ENCODE measurements at places on chromosomes 5 and 9.

- DNase-seq = no peak
These were observed 49.6 kb downstream of the FAT2 start for GRCh38 chr5:151541571-151541970.

- peak; percentile 4 for DNase-seq
These were observed 87.3 kb upstream of the PCSK5 start for GRCh38 chr9:75803130-75803529.

GRCh38 chr5:133150909-133151544, 99.2 kb downstream of the HSPA4 start:
- no peak for DNase-seq

DNA sequence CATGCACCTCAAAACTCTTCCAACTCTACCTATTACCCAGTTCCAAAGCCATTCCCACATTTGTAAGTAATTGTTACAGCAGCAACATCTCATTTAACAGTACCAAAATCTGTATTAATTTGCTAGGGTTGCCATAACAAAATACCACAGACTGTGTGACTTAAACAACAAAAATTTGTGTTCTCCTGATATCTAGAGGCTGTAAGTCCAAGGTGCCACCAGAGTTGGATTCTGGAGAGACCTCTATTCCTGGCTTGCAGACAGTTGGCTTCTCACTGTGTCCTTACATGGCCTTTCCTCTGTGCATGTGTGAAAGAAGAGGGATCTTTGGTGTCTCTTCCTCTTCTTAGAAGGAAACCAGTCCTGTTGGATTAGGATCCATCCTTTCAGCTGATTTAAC, 203.8 kb upstream of the PIK3R1 start:
- DNase-seq = no peak

- no peak for DNase-seq
These were observed 814.5 kb downstream of the MTRR start for GRCh38 chr5:8683496-8683895.

GRCh38 chr9:85515021-85515420, 226.7 kb downstream of the AGTPBP1 start:
- DNase-seq = no peak

- DNase-seq = no peak
These were observed 81.0 kb downstream of the ESM1 start for GRCh38 chr5:54904425-54904824.

- DNase-seq = no peak
These were observed 56.9 kb downstream of the ABLIM3 start for GRCh38 chr5:149198148-149198547.

DNA sequence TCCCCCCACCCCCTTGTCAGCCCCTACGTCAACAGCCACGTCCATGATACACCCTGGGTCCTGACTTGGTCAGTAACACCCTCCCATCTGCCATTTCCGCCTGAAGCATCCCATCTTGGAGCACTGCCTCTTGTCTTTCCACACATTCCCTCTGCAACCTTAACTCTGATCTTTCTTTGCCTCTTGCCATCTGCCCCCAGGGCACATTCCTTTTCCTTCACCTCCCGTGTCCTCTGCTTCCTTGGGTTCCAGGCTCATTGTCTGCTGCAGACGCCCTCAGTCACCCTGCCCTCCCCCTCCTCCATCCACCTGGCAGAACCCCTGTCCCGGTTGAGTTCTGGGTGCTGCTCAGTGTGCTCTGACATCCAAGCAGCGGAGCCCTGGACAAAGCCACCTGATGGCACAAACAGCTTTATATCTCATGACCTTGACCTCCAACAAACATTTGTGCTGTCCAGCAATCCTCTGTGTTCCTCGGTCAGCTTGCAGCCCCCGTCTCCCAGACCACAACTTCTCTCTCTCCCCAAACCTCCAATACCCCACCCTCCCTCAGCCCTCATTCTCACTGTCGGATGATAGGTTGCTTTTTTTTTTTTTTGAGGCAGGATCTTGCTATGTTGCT, 97.7 kb upstream of the IER5L start:
- no peak for DNase-seq

DNA sequence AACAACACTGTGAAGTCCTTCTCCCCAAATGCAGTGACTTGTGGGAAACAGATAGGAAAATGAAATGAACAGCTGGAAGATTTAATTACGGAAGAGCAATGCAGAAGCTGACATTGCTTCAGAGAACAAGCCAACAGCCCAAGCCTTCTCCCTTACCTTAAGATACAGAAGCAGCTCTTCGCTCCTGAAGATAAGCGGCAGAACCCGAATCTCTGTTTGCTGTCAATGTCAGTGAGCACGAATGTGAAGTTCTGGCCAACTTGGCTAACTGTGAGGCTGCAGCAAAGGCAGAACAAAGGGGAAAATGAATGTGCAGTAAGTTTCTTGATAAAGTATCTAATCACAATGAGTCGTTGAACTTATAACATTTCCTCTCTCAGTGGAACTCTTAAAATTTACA, 172.4 kb downstream of the DENND1A start:
- no peak for DNase-seq

GRCh38 chr5:142667831-142668230, 18.1 kb downstream of the FGF1 start:
- DNase-seq = no peak

- DNase-seq = peak; percentile 79
These were observed 30.4 kb downstream of the DUSP1 start for GRCh38 chr5:172740428-172741205.

GRCh38 chr5:16459451-16459850, 6.1 kb downstream of the ZNF622 start:
- DNase-seq = no peak

DNA sequence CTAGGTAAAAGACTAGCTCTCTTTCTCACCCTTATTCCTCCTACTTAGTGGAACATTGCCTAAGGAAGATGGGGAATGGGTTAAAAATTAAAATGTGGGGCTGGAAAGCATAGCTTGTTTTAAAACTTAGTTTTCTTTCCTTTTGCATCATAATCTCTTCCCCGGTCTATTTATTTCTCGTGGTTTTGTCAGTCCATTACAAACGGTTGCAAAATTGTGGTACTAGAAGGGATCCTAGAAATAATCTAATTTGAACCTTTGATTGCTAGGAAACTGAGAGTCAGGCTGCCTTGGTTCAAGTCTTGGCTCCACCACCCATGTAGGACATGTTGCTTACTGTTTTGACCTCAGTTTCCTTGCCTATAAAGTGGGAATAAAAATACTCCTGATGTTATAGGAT, 1.3 kb downstream of the IL31RA start:
- DNase-seq = no peak

DNA sequence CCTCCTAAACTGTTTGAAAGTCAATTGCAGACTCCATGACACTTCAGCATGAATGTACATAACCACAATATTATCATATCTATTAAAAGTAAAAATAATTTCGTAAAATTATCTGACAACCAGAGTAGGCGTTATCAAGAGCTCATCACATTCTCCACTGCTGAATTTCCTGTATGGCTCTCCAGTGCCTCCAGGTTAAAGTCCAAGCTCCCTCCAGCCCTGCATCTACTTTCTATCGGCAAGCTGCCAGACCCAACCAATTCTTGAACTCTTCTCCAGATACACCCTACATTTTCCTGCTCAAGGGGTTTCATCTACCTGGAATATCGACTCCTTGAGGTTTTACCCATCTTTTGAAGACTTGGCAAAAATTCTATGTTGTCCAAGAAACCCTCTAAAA, 74.5 kb upstream of the TBC1D2 start:
- DNase-seq = no peak

- DNase-seq = no peak
These were observed 597.6 kb downstream of the RAB3C start for GRCh38 chr5:59180515-59180914.

GRCh38 chr5:160694896-160695295, 157.1 kb downstream of the ATP10B start:
- no peak for DNase-seq

GRCh38 chr5:41641621-41642020, 131.2 kb upstream of the PLCXD3 start:
- no peak for DNase-seq

GRCh38 chr5:134103397-134103796, 11.1 kb upstream of the TCF7 start:
- no peak for DNase-seq

GRCh38 chr5:10652606-10653005, 88.7 kb downstream of the ANKRD33B start:
- no peak for DNase-seq

GRCh38 chr9:79501546-79501945, 70.2 kb upstream of the TLE4 start:
- no peak for DNase-seq

DNA sequence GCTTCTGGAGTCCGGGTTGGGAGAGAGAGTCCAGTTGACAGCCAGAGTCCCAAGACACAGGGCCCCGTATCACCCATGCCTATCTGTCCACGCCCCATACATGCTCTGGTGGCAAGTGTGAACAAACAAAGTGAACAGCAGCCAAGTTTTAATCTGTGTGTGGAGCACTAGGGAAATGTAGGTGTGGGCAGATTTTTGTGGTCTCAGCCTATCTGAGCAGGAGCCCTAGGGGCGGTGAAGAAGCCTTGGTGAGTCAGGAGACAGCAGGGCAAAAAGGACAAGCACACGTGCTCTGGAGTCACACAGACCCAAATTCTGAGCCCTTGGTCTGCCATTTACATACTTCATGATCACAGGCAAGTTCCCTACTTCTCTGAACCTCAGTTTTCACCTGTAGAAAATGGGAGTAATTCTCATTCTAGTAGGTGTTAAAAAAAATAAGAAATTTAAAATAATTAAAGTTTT, 23.2 kb downstream of the EGR1 start:
- no peak for DNase-seq

DNA sequence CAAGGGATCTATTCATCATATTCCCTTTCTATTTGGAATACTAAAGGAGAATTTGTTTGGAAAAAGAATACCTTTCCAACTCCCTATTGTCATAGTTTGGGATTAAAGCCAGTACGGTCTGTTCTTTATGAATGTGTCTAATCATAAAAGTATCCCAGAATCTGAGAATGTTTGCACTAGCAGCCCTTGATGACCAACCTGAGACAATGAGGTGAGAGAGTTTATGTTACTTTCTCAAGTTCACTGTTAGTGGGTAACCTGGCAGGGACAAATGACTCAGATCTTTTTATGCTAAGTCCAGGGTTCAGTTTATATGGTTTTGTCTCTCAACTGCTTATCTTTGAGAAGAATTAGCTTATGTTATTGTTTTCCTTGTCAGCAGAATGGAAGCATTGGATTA, 25.3 kb upstream of the TLR4 start:
- DNase-seq = no peak

DNA sequence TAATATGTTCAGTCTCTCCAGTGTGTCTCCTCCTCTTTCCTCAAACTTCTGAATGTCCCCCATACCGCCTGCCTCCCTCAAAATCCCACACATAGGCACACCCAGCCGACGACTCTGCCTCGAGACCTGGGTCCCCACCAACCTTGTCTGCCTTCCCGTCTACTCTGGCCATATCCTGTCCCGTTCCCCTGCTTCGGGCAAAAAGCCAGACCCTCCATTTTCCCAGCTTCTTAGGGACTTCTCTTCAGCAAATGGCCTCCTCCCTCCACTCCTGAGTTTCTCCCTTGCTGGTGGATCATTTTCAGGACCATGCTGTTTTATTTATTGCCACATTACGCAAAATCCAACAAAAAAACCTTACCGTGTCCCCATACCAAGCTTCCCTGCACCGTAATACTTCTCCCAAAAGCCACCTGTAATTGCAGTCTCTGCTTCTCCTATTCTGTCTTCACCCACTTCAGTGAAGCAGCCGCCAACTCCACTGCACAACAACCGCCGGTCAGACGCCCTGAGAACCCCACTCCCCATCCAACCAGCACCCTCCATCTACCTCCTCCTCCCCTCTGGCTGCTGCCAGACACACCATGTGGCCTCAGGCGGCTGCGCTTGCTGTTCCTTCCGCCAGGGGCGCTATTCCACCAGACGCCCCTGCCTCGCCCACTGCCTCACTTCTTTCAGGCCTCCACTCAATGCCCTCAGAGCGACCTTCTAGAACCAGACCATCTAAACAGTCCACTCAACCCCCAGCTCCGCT, 117.0 kb downstream of the TRPM6 start:
- no peak for DNase-seq

- DNase-seq = no peak
These were observed 28.5 kb upstream of the CSF1R start for GRCh38 chr5:150114773-150115408.

DNA sequence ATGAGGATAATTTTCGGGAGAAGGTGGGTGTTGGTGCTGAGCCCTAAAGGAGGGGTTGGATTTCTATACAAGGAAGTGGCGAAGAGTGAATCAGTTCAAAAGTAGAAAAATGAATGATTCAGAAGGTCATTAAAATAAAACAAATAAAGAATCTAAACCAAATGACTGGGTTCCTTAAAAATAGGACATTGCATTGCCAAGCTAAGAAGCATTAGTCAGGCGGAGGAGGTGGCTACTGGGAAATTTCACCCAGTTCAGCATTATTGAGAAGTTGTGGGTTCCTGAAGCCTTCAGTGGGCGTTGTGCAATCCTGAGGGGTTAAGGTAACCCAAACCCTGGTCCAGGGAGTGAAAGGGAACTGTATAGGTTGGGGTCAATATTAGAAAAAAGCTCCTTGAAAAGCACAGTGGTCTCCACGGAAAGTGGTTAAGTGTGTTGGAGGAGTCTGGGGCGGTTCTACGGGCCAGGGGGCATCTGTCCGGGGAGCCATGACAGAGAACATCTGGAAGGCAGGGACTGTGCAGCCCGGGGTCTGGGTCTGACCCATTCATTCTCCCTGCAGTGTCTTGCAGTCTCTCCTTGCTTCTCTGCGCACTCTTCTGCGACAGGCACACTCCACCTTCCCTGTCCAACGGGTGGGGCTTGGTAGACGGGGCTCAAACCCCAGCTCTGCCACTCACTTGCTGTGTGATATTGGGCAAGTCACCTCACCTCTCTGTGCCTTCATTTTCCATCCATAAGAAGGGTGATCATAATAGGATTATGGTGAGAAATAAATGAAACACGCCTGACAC, 27.6 kb upstream of the DUSP1 start:
- DNase-seq = no peak

DNA sequence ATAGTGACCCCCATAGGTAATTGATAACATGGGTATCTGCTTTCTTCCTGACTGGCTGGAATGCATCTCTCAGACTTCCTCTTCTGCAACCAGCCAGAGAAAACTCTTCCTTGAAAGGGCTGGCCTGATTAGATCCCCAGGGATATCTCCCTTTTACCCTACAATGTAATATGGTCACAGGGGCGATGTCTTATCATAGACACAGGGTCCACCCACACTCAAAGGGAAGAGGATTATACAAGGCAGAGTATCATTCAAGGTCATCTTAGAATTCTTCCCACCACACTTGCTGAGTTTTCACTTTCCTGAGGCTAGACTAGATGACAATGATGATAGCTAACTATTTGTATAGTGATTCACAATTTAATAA, 33.2 kb downstream of the TTLL11 start:
- no peak for DNase-seq
